Stimulated activated CD8-positive, alpha-beta memory T cell treated with anti-CD3 and anti-CD28 coated beads, Interleukin-4, amount 100 ng/mL, for 4 hours (primary cell): ENCODE measurements at places on chromosomes 2 and 18.

GRCh38 chr2:202643012-202643858, 8.5 kb downstream of the FAM117B start:
- no peak for DNase-seq

DNA sequence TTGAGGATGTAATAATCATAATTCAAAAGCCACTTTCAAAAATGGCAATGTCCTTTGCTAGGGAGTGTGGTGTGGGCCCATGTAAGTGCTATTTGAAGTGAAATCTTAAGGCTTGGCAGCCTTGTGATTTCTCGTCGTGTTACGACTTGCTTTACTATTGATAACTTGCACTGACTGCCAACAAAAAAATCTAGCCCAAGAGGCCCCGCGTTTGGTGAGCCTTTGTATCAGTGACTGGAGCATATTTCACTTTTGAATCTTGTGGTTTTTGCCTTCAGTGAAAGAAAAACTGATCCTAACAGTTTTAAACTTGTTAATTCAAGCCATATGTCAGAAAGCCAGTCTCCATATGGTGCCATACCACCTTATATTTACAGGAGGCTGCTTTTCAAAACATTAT, 248.0 kb downstream of the TMEM182 start:
- DNase-seq = no peak

GRCh38 chr2:241900251-241901017, 30.9 kb downstream of the RTP5 start:
- DNase-seq = no peak

DNA sequence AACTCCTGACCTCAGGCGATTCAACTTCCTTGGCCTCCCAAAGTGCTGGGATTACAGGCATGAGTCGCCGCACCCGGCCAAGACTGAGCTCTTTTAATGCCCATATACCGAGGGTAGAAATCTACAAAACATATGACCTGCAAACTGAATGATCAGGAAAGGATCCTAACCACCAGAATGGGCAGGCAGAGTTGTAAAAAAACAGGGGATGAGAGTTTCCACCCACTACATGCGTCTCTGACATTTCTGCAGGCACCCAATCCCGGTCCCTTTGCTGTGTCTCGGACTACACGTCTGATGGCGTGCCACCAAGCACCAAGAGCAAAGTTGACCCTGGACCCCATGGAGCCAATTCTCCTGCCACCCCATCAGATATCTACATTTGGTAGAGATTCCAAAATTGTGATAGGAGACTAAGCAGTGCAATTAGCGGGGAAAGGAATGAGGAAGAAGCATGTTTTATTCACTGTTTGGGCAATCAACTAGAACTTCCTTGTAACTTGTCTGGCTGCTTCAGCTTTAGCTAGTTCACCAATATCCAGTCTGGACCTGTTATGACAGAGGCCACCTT, 74.1 kb downstream of the ATP8B1 start:
- no peak for DNase-seq

DNA sequence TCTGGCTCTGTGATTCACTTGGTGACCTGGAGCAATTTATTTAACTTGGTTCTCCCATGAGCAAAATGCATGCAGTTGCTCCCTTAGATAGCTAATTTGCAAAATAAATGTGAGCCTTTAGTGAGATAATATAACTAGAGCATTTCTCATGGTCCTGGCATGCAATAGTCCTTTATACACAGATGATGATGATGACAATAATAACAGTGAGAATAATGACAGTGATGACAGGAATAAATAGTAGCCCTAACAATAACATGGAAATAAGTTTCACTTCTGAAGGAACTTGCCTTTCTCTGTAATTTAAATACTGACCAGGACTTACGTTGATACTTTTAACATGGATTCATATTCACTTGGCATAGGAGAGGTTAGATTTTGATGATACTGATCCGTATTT, 49.2 kb downstream of the LPIN1 start:
- DNase-seq = no peak

GRCh38 chr18:48367557-48367956, 41.6 kb downstream of the ZBTB7C start:
- no peak for DNase-seq

DNA sequence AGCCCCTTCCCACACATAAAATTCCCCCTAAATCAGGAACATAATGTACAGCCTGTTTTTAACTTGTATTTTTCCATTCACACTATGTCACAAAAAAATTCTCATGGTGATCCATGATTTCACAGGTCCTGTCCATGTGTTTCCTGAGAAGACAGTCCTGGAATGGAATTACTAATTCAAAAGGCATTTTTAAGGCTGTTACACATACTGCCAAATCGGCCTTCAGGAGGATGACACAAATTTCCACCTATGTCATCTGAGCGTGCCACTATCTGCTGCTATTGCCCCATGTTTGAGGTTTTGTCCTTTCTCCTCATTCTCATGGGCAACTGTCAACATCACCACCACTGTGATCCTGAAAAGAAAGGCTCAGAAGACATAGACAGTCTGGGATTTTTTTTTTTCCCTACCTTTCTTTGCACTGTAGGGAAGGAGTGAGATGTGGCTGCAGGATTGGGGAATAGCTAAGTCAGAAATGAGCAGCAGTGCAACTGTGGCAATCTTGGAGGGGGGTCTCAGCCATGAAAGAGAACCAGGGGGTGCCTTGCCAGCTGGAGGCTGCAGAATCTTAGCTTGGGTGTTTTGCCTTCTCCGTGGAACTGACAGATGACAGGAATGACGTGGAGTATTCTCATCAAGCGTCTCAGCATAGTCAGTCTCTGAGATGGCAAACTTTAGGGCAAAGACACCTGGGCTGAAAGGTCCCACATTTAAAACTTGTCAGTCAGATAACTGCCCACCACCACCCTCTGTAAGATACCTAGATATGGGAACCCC, 73.4 kb downstream of the MARCHF4 start:
- DNase-seq = no peak

- no peak for DNase-seq
Observed at GRCh38 chr2:47019532-47019931, 103.9 kb upstream of the MCFD2 start.
